Tibial nerve (tissue), 4 donors: ENCODE measurements at places on chromosomes 5 and 9. TPM values are rescaled to one million over a fixed set of nuclear protein-coding genes. Genes with fewer than 3 reads are reported as not detected.

Gene MARCOL
- not detected for total RNA-seq

- no peak for DNase-seq
These were observed 7.1 kb upstream of the AFAP1L1 start for GRCh38 chr5:149264439-149265067.

DNA sequence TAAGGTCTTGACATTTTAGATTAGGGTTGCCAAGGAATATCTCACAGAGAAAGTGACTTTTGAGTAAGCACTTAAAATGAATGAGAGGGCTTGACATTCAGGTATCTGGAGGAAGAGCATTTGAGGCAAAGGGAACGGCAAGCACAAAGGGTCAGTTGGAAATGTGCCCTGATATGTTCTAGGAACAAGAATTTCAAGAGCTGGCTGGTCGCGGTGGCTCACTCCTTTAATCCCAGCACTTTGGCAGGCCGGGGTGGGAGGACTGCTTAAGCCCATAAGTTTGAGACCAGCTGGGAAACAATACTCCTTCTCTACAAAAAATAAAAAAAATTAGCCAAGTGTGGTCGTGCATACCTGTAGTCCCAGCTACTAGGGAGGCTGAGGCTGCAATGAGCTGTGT, 16.5 kb downstream of the KIAA1958 start:
- DNase-seq: no peak

Gene IL9
- not detected for total RNA-seq

Gene KIAA1191
- 89.0 TPM for total RNA-seq

Gene IL31RA
- total RNA-seq: not detected

GRCh38 chr5:177134697-177135225, 1.2 kb downstream of the NSD1 start:
- DNase-seq: no peak

DNA sequence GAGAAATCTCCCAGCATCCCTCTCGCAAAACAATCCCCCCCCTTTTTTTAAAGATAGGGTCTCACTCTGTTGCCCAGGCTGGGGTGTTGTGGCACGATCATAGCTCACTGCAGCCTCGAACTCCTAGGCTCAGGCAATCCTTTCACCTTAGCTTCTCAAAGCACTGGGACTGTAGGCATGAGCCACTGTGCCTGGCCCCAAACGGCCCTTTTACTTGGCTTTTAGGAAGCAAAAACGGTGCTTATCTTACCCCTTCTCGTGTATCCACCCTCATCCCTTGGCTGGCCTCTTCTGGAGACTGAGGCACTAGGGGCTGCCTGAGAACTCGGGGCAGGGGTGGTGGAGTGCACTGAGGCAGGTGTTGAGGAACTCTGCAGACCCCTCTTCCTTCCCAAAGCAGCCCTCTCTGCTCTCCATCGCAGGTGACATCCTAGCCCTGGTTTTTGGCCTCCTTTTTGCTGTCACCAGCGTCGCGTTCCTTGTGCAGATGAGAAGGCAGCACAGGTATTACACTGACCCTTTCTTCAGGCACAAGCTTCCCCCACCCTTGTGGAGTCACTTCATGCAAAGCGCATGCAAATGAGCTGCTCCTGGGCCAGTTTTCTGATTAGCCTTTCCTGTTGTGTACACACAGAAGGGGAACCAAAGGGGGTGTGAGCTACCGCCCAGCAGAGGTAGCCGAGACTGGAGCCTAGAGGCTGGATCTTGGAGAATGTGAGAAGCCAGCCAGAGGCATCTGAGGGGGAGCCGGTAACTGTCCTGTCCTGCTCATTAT, 6.8 kb downstream of the CA9 start:
- no peak for DNase-seq

- DNase-seq: no peak
These were observed 64.4 kb upstream of the WWC1 start for GRCh38 chr5:168227001-168227400.

Gene SQSTM1
- 408 TPM for total RNA-seq
